RPMI7951 (cell line): ENCODE measurements at places on chromosomes 16 and 17. TPM values are rescaled to one million over a fixed set of nuclear protein-coding genes. Genes with fewer than 3 reads are reported as not detected.
A peak's percentile ranks its signal among the peaks of the same experiment; 100 is the strongest.

- DNase-seq: peak; percentile 64
Measured at GRCh38 chr17:13557077-13557476, 44.7 kb downstream of the HS3ST3A1 start.

- peak; percentile 84 for DNase-seq
Measured at GRCh38 chr17:57892146-57892819, 42.4 kb upstream of the MRPS23 start.

- no peak for DNase-seq
Measured at GRCh38 chr16:66948134-66948836, 12.8 kb upstream of the CES3 start.

- peak; percentile 42 for DNase-seq
Measured at GRCh38 chr16:55842369-55843104, 9.6 kb upstream of the CES1 start.

DNA sequence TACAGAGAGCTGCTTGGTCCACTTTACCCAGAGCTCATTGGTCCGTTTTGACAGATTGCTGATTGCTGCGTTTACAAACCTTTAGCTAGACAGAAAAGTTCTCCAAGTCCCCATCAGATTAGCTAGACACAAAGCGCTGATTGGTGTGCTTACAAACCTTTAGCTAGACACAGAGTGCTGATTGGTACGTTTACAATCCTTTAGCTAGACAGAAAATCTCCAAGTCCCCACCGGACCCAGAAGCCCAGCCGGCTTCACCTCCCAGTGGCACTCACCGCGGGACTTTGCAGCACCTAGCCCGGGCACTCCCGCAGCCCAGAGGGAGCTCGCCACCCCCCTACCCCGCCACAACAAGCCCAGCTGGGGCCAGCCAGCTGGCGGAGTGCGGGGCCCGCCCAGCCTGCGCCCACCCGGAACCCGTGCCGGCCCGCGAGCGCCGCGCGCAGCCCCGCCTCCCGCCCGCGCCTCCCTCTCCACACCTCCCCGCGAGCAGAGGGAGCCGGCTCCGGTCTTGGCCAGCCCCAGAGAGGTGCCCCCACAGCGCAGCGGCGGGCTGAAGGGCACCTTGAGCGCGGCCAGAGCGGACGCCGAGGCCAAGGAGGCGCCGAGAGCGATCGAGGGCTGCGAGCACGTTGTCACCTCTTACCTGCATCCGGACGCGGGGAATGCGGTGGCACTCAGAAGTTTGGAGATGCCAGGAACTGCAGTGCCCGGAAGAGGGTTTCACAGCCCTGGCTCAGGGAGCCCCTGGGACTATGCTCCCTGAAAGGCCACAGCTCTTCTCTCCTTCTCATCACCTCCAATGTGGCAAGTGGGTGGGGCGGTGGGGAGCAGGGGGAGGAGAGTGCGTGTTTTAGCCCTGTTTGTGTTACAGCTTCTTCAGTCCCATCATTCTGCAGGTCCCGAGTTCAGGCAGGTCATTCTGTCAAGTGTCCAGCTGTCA lies 1504.5 kb downstream of the CDH11 start:
- DNase-seq: no peak

- DNase-seq: no peak
Measured at GRCh38 chr17:80191192-80191591, 21.4 kb downstream of the CARD14 start.

- peak; percentile 71 for DNase-seq
Measured at GRCh38 chr17:41665566-41666236, 23.0 kb upstream of the EIF1 start.

GRCh38 chr17:7173687-7174602 lies 5.2 kb downstream of the ASGR1 start:
- peak; percentile 18 for DNase-seq

KCNG4 gene
- total RNA-seq: not detected in 2 replicates

MYH1 gene
- total RNA-seq: not detected in 2 replicates

TERB1 gene
- total RNA-seq: not detected in 2 replicates

SLC39A11 gene
- 7.6 and 7.9 TPM in 2 replicates for total RNA-seq

MAP2K6 gene
- 4.5 and 4.7 TPM in 2 replicates for total RNA-seq

RNF227 gene
- total RNA-seq: 2.3 and 7.8 TPM in 2 replicates
